Activated naive CD4-positive, alpha-beta T cell treated with Interleukin-2 at 50 U/mL for 16 hours (primary cell): ENCODE measurements at places on chromosomes 12 and 14.

- DNase-seq = no peak
These were observed 44.9 kb upstream of the AEBP2 start for GRCh38 chr12:19394385-19394784.

DNA sequence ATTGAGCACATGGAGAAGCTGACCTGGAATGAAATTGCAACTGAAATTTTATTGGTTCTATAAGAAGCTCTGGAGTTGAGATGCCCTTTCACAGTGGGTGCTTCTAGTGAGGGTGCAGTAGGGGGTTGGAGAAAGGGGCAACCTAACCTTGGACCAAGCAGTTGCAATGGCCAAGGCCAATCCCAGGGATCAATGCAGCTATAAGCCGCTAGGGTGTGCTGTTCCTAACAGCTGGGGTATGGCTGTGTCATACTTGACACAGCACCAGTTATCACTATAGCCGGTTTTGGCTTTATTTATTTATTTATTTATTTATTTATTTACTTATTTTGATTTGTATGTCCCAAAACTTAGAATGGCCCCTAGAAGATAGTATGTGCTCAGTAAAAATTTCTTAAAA, 505.9 kb downstream of the FLRT2 start:
- no peak for DNase-seq

- DNase-seq = no peak
These were observed 137.0 kb upstream of the LMNTD1 start for GRCh38 chr12:25689996-25690501.

DNA sequence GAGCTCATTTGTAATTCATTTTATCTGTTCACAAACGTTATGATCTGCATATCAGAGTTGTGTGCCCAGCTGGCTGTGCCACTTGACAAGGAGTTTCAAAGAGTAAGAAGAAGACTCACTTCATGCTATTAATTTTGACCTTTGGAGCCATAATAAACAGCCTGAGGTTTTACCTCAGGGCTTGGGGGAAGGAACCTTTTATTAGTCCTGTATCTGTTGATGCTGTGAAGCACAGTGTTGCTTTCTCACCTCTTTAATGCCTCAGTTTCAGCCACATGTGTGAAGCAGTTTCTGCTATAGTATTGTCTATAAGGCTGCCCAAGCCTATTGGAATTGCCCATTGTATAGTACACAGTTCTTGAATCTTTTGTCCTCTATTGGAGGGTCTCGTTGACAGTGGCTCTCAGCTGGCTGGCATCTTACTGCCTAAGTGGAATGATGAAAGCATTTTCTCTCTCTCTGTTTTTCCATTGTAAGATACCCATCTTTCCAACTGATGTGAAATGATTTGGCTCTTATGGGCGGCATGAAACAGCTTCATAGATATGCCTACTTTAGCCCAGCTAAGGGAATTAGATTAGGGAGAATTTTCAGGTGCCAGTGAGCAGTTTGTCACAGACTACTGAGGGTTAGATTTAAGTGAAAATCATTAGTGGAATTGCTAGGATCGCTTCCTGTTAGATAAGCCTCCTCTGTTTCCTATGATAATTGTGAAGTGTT, 34.7 kb downstream of the GPATCH2L start:
- DNase-seq = no peak

DNA sequence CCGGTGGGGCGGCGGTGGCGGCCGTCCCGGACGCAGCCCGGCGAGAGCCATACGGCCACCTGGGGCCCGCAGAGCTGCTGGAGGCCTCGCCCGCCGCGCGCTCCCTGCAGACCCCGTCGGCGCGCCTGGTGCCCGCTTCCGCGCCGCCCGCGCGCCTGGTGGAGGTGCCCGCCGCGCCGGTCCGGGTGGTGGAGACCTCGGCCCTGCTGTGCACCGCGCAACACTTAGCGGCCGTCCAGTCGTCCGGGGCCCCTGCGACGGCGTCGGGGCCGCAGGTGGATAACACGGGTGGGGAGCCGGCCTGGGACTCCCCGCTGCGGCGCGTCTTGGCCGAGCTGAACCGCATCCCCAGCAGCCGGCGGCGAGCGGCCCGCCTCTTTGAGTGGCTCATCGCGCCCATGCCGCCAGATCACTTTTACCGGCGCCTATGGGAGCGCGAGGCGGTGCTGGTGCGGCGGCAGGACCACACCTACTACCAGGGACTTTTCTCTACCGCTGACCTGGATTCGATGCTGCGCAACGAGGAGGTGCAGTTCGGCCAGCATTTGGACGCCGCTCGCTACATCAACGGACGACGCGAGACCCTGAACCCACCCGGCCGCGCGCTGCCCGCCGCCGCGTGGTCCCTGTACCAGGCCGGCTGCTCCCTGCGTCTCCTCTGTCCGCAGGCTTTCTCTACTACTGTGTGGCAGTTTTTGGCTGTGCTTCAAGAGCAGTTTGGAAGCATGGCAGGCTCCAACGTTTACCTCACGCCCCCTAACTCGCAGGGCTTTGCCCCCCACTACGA, 716 bp downstream of the RIOX1 start:
- peak; percentile 80 for DNase-seq

DNA sequence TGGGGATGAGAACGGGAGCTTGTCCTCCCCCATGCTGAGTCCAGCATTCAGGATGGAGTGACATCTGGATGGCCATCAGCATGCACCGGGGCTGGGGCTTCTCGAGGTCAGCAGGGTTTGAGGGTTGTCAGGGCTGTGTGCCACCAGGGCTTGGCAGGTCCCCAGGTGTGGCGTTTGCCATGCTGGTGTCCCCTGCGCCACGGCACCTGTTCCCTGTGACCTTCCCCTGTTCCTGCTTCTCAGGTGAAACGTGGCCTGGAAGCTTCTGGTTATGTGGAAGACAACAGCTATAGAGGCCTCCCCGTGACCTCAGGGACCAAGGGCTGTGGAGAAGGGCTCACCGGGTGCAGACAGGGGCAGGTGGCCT, 152.4 kb downstream of the KIF26A start:
- no peak for DNase-seq

GRCh38 chr14:34548472-34548981, 9.0 kb upstream of the EAPP start:
- no peak for DNase-seq
